NCI-H510A (cell line): ENCODE measurements at places on chromosomes 6 and 20.

DNA sequence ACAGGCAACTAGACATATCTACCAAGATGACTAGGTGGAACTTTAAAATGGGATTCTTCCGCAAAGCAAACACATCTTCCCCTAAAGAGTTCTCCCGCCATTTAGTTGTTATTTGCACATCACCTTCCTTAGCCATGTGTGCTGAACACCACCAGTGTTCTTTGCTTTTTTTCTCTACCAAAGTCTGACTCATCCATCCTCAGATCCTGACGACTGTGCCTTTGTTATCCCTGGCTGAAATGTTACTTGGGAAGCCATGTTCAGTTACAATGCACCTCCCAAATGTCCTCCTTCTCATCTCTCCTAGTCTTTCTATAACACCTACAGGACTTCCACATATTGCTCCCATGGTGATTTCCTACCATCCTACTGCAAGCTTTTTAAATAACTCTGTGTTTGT, 593.5 kb upstream of the ARID1B start:
- DNase-seq: no peak

DNA sequence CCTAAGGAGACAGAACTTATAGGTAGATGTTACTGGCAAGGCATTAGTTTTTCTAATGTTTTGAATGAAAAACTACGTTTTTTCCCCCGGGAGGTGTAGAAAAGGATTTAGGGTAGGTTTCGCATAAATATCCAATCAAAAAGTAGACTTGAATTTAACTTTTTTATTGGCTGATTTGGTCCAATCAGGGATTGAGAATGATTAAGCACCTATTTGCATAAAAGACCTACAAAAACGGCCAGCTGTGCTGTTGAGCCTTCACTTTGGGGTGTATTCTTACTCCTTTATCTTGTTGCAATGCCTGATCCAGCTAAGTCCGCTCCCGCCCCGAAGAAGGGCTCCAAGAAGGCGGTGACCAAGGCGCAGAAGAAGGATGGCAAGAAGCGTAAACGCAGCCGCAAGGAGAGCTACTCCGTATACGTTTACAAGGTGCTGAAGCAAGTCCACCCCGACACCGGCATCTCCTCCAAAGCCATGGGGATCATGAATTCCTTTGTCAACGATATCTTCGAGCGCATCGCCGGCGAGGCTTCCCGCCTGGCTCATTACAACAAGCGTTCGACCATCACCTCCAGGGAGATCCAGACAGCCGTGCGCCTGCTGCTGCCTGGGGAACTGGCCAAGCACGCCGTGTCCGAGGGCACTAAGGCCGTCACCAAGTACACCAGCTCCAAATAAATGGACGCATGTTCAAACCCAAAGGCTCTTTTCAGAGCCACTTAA, 113.5 kb upstream of the BTN3A2 start:
- DNase-seq: peak; percentile 49

GRCh38 chr6:38443352-38444144, 196.2 kb downstream of the BTBD9 start:
- DNase-seq: no peak

DNA sequence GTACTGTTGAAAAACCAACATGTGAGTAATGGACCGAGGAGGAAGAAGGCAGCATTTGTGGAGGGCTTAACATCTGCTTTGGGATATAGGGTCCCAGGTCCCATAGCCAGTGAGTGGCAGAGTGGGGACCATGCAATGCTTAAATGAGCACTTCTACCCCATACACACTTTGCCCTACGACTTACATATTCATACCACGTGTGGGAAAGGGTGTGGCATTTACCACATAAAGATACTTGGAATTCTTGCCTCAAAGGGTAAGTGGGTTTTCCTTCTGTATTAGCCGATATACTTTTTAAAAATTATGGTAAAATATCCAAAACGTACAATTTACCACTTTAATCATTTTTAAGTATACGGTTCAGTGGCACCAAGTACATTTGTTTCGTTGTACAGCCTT, 199.3 kb downstream of the BACH2 start:
- DNase-seq: no peak

DNA sequence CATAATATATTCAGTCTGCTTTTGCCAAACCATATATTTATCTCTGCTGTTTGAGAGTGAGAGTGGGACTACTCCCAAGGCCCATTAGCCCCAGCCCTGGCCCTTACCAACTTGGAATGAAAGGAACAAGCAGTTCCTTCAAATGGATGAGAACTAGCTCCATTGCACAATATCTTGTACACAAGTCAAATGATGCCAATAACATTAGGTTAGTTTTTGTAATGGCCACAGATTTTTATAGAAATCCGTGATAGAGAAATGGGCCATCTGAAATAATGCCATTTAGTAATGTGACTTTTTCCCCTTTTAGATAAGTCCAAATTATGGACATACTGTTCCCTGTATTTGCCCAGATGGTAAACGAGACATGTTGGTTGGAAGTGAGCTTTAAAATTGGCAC, 117.0 kb downstream of the MAP3K7 start:
- DNase-seq: no peak

DNA sequence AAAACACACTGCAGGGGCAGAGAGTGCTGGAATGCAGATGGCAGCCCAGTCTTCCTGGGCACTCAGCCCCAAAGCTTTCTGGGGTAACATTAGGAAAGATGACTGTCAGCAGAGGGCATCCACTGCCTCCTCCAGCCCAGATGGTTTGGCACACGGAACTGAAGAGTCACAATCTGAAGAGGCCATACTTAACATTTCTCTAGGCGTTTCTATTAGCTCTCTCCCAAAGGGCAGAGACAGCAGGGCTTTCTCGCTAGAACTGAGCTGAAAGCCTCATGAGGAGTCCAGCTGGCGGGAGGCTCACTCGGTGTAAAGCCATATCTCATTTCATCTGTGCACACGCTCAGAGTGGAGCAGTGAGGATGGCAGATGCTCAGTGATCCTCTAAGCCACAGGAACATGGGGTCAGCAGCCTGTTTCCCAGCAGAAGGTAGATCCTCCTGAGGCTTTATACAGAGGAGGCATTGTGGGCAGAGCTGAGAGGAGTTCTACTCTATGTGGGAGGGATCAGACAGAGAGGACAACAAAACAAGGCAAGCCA, 28.1 kb downstream of the ALDH8A1 start:
- no peak for DNase-seq

GRCh38 chr6:91659891-91660290, 1073.0 kb upstream of the MAP3K7 start:
- DNase-seq: peak; percentile 29

DNA sequence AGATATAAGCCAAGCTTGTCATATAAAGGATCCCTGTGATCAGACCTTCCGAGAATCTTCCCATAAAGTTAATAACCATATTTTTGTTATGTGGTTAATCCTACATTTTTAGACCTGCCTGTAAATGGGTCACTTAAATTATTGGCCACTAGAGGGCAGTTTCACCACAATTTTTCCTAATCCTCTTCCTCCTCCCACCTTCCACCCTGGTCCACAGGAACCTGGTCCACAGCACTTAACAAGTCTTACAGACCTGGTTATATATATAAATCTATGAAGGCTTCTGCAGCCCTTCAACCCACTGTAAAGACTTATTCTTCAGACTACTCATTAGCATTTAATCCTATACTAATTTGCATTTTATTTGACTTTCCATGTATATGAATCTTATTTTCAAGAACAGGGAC, 28.3 kb downstream of the MRS2 start:
- no peak for DNase-seq

GRCh38 chr6:102520966-102521365, 1127.5 kb downstream of the GRIK2 start:
- no peak for DNase-seq

DNA sequence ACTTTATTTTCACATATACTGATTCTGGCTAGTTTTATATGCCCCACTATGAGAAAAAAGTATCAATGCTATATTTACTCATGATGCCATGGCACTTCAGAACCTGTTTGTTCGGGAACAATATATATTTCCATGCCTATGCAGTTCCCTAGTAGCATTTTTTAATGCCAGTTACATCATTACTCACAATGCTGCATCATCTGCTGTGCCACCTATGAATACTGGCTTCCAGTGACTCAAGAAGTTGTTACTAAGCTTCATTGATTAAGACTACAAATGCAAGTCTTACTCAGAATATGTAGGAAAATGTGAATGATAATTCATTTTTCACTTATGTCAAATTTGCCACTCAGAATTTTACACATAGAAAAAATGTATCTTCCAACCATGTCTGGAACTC, 97.9 kb downstream of the MAFB start:
- DNase-seq: no peak
